ENCODE measurements at places on chromosomes 11 and 22.
A peak's percentile ranks its signal among the peaks of the same experiment; 100 is the strongest.

DNA sequence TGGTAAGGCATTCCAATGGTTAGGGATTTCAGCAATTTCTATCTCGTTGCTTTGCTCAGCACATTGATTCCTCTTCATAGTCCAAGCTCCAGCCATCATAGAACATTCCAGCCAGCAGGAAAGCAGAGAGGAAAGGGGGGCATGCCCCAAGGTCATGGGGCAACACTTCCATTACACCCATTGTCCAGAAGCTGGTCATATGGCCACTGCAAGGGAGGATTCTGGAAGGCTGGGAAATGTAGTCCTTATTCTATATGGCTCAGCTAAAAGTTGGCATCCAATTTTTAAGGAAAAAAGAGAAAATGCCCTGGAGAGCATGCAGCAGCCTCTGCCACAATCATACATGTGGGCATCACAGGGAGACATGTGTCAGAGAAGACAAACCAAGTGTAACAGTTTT lies 47.1 kb upstream of the RCN1 start:
- no peak for DNase-seq

DNA sequence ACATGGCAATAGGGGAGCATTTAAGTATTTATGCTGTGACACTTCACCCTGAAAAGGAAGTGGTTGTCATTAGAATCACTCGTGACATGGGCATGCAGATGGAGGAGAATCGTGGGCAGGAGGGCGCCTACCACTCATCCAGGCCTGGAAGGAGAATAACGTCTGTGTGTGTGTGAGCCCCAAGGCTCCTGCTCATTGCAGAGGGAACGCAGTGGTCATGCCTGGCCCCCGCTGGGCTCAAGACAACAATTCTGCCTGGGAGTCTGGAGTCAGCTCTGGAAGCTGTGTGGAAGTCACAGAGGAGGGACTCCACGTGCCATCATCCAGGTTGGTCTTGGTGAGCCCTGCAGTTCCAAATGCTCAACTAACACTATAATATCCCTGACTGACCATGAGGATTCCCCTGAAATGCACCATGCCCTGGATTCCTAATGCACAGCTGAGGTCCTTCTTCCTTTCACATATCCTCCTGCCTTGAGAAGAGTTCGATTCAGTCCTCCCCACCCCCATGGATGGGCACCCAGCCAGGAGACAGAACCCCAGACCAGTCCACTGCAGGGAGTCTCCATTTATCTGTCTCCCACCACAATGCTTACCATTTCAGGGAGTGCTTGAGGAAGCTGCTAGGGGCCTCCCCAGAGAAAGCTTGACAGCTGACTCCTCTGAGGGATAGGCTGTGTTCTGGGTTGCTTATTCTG lies 446.9 kb upstream of the B3GAT1 start:
- no peak for DNase-seq

DNA sequence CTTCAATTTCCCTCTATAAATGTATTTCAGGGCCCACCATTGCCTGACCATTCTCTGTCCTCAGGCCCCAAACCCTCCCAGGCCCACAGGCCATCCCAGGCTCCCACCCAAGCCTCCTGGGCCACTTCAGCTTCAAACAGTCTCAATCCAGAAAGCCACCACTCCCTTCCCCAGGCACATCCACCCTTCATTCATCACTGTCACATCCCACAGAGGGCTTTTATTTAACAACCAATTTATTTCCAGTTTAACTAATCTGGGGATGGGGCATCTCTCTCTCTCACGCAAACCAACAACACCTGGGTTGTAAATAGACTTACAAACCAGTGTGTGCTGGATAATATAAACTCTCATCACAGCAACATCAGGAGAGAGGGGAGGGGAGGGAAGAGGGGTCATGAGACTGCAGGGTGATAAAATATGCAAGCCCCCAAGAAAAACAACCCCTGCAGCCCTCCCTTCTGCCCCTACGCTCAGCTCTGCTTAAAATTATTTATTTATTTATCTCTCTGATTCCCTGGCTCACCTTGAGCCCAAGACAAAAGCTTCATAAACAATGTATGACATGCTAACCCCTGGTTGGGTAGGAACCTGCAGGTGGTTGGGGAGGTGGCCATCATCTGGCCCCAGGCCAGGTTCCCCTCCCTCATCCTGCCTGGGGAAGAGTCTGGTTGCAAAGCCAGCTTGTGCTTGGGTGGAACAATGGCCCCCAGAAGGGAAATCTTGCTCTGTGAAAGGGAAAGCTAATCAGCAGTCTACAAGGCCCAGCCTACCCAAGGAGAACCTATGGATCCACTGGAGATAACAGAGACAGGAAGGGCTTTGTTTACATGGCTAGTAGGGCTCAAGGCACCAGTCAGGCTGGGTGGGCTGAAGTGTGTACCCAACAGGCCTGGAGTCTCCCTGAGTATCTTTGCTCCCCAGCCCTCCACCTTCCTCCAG lies 359.2 kb downstream of the BUD13 start:
- DNase-seq = no peak

GRCh38 chr11:69216647-69217051 lies 60.9 kb downstream of the SMIM38 start:
- no peak for DNase-seq

DNA sequence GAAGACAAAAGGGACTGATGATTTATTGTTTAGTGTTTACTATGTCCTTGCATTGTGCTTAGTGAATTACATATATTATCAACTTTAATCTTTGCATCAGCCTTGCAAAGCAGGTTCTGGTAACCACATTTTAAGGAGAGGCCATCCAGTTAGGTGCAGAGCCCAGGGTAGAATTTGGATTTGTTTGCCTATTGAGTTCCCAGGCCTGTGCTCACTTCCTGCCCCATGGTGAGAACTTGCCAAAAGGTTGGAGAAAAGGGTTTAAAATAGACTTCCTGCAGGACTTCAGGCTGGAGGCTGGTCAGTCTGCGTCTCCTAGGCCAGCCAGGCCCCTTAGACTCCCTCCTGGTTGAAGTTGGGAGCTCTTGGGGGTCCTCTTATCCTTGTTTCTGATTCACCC lies 72.1 kb downstream of the ATXN10 start:
- no peak for DNase-seq

GRCh38 chr11:130429983-130430382 lies 1.6 kb upstream of the ADAMTS8 start:
- no peak for DNase-seq

DNA sequence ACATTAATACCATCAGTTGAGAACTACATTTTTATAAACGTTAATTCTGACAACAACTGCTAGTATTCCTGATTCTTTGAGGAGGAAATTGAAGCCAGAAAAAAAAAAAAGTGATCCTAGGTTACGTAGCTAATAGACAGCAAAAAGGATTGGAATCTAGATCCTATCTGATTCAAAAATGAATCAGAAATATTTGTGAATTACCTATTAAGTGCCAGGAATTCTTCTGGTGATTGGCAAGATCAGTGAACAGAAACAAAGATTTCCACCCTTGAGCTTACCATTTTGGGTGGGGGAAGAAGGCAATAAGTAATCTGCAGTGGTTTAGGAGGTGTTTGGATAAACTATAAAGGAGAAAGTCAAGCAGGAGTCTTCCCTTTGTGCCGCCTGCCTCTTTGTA lies 63.9 kb upstream of the LARGE1 start:
- no peak for DNase-seq

DNA sequence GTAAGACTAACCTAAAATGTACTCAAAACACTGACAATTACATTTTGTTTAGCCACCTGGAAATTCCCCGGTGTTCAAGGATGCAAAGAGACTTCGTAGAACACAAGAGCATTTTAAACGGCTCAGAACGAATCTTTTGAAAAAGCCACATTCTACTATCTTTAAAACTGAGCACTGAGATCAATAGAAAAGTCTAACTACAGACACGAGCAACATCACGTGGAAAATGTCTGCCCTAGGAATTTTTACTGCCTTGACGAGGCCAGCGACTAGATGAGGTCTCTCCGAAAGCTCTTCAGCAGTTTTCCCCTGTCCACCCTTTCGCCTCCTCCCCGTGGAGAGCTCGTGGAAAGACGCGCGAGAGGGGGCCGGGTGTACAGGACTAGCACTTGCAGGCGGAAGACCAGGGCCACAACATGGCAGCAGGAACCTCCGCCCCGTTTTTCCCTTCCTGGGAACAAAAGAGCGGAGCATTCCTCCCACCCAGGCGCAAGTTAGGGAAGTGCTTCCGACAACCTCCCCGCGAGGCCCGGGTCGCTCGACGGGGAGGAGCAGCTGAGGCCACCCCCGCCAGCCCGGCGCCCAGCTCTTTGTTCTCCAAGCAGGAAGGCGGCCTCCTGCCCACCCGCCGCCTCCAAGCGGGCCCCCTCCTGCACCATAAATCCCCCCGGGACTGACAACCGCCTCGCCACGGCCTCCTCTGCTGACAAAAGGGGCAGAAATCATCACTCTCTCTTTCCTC lies 1.1 kb downstream of the EIF4G2 start:
- peak; percentile 55 for DNase-seq

- no peak for DNase-seq
Measured at GRCh38 chr11:1162138-1162475, 4.4 kb downstream of the MUC5AC start.

DNA sequence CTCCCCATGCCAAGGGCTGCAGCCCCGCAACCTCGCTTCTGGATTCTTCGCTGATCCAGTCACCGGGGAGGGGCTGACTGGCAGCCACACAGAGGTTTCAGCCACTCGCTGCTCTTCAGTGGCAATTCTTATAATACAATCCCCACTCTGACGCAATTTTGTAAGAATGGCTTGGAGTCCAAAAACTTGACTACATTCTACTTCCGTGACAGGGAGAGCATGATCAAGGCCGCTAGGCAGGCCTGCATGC lies 14.9 kb downstream of the PPM1F start:
- DNase-seq = no peak

DNA sequence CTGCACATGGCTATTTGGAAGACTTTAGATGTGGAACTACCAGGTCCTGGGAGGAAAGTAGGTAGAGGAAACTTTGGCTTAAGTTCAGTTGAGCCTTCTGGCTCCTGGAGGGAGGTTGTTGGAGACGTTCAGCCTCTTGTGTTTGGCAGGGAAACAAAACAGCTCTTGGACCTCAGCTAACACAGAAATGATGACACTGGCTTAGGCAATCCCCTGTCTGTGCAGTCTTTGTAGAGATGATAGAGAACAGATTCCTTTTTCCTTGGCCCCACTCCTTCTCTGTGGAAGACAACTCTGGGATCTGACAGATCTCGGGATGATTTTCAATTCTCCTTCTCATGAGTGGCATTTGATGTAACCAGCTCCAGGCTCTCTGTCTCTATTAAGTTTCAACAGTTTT lies 428.5 kb downstream of the TMEM135 start:
- DNase-seq = no peak

DNA sequence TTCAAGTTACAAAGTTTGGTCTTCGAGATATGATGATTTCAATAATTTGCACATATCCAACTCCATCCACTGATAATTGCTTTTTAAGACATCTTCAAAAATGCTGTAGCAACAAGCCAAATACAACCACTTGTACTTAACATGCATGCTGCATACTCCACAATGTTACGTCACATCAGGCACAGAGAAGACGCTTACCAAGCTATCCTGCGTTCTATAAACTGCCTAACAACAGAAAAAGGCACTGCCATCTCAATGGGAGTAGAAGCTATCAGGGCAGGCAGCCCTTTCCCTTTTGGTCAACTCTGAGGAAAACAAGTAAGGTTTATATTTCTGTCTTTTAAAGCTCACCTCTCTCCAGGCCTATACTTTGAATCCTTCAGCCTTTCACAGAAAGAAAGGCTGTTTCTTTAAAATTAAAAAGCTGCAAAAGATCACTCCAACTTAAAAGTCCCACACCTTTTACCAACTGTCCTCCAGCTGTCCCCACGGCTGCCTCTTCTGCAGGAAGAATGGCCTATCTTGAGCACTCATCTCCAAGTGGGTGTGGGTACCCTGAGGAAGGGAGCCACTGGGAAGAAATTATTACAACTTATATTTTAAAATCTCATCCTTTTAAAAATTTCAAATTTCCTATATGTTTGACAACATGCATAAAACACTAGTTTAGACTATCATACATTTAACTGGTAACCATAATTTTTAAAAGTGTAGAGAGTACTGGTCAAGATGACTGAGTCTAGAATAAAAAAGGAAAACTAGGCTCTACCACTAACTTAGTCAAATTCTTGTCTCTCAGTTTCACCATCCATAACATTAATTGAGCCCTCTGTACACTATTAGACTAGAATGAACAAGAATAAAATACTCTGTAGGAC lies 14.5 kb downstream of the PHF21A start:
- DNase-seq = no peak

DNA sequence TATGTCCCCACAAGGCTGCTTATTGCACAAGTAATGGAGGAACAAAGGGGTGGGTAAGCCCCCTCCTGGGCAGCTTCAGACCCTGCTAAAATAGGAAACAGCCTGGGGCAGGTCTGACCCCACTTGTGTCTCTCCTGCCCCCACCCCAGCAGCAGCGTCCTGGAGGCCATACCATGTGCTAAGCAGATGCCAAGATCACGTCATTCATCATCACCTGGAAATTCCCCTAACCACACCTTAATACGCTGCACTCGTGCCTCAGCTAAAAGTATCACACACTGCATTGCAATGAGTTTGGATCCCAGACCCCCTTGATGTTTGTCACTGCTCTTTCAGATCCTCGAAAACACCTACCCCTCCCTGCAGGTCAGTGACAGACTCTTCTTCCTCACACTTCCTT lies 27.8 kb upstream of the GGTLC2 start:
- DNase-seq = peak; percentile 55

- DNase-seq = no peak
Measured at GRCh38 chr22:37139762-37140161, 10.0 kb downstream of the IL2RB start.

GRCh38 chr22:39183991-39184585 lies 31.6 kb upstream of the CBX7 start:
- DNase-seq = no peak

DNA sequence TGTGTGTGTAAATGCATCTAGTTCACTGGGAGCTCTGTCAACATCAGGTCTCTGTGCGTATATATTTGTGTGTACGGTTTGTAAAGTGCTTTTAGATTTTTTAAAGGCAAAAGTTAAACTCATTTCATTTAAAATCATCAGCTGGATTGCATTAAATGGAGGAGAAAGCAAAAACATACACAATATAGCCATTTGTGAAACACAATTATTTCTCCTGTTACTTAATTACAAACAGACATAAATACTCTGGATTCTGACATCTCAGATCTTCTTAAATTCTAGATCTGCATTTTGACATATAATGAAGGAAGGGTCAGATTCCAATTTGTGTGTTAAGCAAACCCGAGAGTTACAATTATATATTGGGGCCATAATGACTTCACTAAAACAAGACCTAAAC lies 275.4 kb upstream of the NARS2 start:
- no peak for DNase-seq

DNA sequence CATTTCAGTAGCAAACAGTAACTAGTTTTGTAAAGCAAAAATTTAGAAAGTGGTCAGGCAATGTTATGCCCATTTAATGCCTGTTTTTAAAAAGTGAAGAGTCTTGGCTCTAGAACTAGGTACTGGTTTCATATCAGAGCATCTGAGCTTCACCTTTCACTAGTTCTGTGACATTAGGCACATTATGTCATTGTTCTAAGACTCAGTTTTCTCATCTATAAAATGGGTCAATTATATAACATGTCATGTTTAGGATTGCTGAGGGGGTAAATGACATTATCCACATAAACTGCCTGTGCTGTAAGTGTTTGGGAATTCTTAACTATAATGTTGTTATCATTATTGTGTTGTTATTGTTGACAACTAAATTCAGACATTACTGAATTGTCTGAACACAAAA lies 235.6 kb upstream of the ZC3H12C start:
- DNase-seq = no peak
